COR-L47 (cell line): ENCODE measurements at places on chromosomes 12 and 14.
A peak's percentile ranks its signal among the peaks of the same experiment; 100 is the strongest.

DNA sequence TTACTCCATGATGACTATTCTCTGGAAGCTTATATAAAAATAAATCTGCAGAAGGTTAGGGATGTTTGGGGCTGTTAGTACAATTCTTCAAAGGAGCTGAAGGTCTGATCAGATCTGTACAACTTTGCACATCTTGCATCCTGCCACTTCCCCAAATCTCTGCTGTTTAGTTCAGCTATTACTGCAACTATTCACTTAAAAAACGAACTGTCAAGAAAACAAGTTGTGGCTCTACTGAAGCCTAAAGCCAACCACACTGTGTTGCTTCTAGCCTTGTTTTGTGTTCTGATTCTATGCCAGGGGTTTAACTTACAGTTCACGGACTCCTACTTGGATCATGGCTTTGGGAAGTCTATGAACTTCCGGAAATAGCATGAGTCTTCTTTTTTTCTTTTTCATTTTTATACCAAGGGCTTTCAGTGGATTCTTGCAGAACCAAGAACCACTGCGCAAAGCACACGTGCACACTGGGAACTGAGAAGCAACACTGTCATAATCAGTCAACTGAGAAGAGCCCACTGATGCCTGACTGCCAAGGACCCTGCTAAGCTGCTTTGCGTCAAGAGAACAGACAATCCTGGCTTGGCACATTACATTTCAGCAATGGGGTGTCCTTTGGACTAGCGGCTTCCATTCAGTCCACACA, 66.3 kb upstream of the EEA1 start:
- DNase-seq = no peak

DNA sequence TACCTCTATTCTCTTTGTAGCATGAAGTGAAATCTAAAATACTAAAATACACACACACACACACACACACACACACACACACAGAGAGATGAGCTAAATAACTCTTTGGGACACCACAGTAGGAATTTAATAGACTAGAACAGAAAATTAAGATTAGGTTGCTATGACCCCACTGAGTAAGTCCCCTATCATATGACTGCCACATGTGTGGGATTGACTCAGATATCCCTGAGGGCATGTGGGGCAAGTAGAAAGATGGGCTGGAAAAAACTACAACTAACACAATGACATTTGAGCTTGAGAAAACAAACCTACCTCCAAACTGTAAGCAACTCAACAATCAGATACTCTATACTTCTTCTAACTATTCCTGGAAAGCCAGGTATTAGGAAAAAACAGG, 27.0 kb downstream of the SLC25A21 start:
- DNase-seq = no peak

GRCh38 chr12:66623455-66623854, 55.4 kb downstream of the GRIP1 start:
- no peak for DNase-seq

DNA sequence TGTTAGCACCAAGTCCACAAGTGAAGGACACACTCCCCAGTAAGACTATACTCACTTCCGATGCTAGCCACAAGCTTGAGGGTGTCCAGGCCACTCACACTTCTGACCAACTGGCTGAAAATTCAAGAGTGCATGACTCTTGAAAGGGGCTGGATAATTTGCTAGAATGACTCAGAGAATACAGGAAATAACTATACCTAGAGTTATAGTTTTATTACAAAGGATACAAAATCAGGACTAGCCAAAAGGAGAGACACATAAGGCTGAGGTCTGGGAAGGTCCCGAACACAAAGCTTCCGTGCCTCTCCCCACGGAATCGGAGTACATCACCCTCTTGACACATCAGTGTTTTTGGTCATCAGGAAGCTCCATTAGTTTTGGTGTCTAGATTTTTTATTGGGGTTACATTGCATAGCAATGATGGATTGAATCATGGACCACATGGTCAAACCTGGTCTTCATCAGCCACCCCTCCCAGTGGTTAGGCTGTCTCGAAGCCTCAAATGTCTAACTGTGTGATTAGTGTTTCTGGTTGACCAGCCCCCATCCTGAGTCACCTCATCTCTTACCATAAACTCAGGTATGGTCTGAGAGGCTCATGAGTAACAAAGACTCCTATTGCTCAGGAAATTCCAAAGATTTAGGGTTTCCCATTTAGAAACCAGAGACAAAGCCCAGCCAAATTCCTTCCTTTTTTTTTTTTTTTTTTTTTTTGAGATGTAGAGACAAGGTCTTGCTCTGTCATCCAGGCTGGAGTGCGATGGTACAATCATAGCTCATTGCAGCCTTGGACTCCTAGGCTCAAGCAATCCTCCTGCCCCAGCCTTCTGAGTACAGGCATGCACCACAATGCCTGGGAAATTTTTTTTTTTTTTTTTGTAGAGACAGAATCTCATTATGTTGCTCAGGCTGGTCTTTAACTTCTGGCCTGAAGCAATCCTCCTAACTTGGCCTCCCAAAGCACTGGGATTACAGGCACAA, 472.0 kb upstream of the TBX3 start:
- DNase-seq = no peak

DNA sequence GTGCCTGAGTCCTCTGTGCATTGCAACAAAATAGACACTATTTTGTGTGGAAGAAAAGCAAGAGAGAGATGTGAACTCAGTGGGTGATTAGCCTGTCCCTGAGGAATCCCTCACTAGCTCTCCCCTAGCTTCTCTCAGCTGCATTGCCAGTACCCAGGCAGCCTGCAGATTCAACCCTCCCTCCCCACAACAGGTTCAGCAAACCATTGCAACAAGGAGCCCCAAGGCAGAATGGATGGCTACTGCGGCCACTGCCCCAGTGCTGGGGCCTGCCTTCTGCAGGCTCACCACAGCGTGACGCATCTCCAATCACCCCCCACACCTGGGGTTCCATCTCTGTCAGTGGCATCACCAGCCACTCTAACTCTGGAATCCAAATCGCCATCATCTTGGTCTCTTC, 2.3 kb downstream of the CRACR2A start:
- DNase-seq = no peak

DNA sequence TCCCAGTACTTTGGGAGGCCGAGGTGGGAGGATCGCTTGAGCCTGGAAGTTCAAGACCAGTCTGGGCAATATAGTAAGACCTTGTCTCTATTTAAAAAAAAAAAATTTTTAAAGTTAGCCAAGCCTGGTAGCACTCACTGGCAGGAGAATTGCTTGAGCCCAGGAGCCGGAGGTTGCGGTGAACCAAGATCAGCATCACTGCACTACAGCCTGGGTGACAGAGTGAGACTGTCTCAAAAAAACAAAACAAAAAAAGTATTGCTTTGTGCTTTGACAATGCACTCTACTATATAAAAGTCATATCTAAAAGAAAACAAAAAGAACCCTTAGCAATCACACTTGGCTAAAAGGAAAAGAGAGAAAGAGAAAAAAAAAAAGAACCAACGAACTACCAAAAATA, 26.8 kb downstream of the GNPTAB start:
- no peak for DNase-seq

DNA sequence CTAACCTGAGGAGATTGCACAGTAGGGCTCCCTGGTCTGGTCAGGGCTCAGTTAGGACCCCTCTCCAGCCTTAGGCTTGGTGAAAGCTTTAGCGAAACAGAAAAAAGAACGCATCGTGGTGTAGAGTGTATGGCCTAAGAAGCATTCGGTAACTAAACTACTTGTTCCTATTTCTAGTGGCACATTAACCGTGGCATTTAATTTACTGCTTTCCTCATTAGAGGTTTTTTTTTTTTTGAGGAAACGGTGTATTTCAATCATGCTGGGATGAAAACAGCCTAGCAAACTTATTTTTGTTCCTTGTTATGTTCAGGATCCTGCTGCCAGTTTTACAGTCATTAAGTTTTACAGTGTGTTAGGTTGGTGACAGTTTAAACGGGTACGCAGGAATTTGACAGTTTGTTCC, 518 bp upstream of the OSBPL8 start:
- no peak for DNase-seq

GRCh38 chr14:96959992-96960391, 162.8 kb downstream of the VRK1 start:
- DNase-seq = no peak

DNA sequence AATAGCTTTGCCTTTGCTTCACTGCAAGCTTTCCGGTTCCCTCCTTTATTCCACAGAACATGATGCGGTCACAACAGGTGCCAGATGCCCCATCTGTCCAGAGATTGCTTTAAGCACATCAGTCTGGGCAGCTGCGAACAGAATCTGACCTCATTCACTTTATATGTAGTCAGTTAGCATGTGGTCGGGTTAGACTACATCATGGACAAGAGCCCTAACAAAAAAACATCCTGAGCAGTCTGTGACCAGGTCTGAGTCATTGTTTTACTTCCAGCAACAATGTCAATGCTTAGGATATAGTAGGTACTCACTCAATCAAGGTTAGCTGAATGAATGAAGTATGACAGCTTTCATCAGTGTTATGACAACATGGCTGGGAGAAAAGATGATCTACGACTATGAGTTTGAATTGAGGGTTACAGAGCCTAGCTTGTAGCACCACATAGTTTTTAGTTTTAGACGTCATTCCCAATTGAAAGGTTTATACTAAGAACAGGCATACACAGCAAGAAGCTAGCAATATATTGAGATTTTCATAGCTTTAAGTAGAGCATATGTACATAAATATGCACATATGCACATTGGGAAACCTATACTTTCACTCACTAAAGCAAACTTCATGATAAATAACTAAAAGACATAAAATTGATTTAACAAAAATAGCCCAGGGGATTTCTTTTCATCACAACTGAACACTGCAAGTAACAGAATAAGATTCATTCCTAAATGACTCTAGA, 64.2 kb upstream of the TMCC3 start:
- DNase-seq = no peak

DNA sequence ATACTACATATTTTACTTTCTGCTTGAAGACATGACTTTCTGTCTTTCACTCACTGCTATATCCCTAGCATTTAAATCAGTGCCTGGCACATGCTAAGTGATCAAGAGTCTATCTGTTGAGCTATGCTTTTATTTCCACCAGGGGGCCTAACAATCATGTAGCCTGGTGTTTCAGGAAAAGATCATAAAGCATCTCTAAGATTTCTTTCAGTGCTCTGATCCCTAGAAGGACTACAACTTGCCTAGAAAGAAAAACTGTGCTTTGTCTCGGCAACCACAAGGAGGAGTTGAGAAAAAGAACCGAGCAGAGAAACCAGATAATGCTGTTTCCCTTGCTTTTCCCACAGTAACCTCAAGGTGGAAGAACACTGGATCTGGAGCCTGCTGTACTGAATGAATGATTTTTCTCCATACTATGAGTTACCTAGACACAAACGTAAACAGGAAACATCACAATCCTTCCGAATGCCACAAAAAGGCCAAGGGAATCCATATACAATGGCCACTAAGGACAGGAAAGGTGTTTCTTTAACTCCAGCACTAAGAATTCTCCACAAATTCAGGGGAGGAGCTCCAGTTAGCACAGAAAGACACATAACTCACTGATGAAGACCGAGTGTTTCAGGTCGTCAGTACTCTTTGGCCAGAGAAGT, 1.2 kb downstream of the CRY1 start:
- DNase-seq = peak; percentile 71

GRCh38 chr14:62645649-62646048, 399.6 kb downstream of the KCNH5 start:
- DNase-seq = no peak

DNA sequence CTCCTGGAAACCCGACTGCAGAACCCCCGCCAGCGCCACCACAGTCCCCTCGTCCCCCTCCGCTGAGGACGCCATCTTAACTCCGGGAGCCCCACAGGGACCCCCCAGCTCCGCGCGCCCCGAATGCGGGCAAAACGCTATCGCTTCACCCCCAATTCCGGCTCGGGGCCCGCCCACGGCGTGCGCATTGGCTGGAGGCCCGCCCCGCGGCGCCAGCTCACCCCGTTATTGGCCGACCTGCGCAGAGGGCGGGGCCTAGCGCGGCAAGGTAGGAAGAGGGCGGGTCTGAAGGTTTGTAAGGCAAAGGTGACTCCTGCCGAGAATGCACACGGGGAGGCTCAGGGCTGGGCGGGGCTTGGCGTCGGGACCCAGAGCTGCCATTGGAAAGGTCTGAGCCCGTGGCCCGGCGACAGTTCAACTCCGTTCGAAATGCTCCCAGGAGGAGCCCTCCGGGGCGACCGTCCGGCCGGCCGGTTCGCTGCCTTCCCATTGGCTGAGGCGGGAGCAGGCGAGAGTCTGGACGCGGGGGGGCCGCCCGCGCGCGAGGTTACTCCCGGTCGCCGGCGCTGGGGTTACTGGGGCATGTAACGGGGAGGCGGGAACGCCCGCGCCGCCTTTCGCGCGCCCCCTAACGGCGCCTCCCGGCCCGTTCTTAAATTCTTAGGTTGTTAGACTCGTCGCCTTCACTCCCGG, at the start of gene LPCAT3:
LPCAT3 (minus strand) TSS at position 127 of the 693 bp plus-strand sequence; CDS start at position 75, 52 bp downstream.
- DNase-seq = peak; percentile 85

DNA sequence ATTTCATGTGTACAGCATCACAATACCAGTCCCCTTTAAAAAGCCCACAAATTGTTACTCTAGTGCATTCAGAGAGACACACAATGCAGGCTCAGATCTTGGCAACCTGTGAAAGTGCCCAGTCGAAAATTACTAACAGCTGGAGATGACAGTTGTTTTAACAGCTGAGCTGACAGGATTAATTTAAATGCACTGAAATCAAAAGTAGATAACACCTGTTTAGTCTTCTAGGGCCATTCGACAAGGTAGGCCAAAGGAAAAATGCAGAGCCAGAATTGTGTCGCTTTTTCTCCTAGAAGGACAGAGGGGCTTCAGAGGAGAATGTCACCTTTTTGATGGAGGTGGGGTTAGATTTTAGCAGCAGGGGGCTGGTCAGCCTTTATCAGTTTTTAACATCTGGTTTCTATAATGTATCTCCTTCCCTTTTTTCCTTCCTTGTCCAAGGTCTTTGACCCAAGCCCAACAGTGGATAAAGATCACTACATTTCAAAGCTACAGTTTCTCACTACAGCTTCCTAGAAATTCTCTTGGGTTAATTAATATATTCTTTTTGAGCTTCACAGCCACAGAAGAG, 139.1 kb downstream of the SOX5 start:
- peak; percentile 58 for DNase-seq

GRCh38 chr12:93237235-93237915, 140.3 kb upstream of the NUDT4 start:
- DNase-seq = no peak

DNA sequence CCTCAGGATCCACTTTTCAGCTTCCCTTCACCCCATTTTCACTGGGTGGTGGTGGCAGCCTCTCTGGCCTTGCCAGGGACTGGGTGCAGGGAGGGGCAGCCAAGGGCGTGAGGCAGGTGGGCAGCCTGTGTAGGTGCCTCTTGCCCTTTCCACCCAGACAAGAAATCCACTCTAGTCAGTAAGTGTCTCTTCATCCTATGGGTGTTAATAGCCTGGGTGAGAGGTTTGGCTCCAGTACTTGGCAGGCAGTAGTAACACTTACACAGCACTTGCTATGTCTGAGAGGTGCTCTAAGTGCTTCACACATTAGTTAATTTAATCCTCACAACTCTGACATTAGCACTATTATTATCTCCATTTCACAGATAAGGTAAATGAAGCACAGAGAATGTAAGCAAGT, 171.9 kb downstream of the EMP1 start:
- no peak for DNase-seq

DNA sequence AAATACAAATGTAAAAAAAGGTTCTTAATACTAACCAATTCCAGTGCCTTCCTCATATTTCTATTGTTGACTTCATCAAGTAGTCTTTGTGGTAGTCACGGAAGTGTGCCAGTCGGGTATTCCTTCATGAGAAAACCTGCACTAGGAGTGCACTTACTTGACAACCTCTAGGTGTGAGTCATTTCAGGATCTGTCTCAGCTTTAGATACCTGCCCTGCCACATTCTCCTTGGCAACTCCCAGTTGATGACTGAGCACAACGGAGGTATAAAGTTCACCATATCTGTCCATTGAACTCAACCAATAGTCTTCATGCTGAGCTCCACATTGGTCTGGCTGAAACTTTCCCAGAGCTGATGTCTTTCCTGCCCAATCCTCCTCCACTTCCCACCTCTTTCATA, 215.7 kb downstream of the SYT10 start:
- DNase-seq = no peak
